Stomach (tissue), 19 donors: ENCODE measurements at places on chromosomes 3 and 15. TPM values are rescaled to one million over a fixed set of nuclear protein-coding genes. Genes with fewer than 3 reads are reported as not detected.

The CD200R1 gene
- total RNA-seq: 3.7 TPM

The PHLDB2 gene
- 146 TPM for total RNA-seq

The PRSS50 gene
- not detected for total RNA-seq

The LTK gene
- total RNA-seq: 9.7 TPM

DNA sequence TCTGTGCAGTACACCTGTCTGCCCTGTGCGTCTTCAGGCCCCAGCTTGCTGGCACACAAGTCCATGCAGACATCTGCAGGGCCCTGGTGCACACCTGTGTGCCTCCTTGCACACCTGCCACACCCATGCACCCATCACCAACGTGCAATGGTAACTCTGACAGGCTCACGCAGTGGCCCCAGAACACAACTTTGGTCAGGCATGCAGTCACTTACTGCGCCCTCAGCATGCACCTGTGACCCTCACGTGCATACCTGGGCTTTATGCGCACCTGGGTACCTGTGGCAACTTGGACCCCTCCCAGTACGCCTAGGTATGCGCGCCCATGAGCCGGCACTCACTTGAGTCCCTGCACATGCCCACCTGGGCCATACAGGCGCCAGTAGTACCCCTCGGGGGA, 1.7 kb downstream of the PLXND1 start:
- no peak for DNase-seq

- no peak for DNase-seq
Measured at GRCh38 chr3:14568269-14568668, 28.1 kb upstream of the GRIP2 start.

GRCh38 chr15:74384566-74384880, 17.1 kb upstream of the CYP11A1 start:
- DNase-seq: no peak

GRCh38 chr3:15271785-15272381, 60.5 kb downstream of the SH3BP5 start:
- DNase-seq: peak; percentile 69

DNA sequence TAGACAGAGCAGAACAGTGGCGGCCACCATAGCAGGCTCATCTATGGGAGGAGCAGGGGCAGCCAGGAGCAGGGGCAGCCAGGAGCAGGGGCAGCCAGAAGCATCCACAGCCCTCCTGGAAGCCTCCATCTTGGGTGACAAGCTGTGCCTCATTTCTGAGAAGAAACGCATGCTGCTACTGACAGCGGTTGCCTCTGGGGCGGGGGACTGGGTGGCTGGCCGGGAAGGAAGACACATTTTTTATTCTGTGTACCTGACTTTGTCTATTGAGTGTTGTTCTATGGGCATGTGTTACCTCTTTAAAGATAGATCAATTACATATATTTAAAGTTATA, 71.5 kb upstream of the KLF13 start:
- no peak for DNase-seq

DNA sequence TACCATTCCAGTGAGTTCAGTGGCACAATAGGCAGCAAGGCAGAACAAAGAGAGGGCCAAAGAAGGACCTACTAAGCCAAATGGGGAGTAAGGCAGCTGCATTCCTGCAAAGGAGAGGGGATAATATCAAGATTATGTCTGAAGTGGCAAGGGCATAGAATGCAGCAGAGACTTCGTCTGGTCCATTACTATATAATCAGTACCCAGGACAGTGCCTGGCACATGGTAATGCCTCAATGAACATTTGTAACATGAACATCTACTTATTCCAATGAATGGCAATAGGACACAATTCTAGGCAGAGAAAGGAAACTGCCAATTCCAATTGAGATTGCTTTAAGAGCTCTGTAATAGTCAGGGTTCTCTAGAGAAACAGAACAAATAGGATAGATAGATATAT, 82.1 kb upstream of the STAC start:
- no peak for DNase-seq
